Dermis lymphatic vessel endothelial cell (primary cell): ENCODE measurements at places on chromosomes 11 and 22. TPM values are rescaled to one million over a fixed set of nuclear protein-coding genes. Genes with fewer than 3 reads are reported as not detected.

The UBQLN3 gene
- 0.09 TPM in 1 of 2 replicates, not detected in the other for total RNA-seq

The SLC22A8 gene
- not detected in 2 replicates for total RNA-seq

The CD44 gene
- 1.6 and 3.1 TPM in 2 replicates for total RNA-seq

The MMP13 gene
- total RNA-seq = not detected in 2 replicates

The PLAAT5 gene
- total RNA-seq = not detected in 2 replicates
